ENCODE measurements at places on chromosomes 12 and 14.

GRCh38 chr12:15899282-15899870, 11.8 kb upstream of the DERA start:
- no peak for DNase-seq

DNA sequence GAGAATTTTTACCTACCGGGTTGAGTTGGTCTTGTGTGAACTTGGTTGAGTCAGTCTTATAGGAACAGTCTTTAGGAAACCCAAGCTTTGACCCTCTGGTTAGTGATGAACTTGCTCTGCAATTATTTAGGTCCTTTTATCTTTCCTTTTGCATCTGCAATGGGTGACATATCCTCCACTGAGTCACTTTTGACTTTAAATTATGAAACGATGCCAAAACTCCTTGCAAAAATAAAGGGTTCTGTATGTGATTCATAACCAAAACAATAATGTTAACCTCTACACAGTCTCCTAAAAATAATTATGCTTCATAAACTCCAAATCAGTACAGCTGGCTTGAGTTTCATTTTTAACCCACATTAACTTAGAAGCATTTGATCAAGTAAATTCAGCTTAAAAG, 979.4 kb downstream of the GALC start:
- DNase-seq, result no peak

- no peak for DNase-seq
These were observed 86.4 kb upstream of the RPH3A start for GRCh38 chr12:112705037-112705632.

DNA sequence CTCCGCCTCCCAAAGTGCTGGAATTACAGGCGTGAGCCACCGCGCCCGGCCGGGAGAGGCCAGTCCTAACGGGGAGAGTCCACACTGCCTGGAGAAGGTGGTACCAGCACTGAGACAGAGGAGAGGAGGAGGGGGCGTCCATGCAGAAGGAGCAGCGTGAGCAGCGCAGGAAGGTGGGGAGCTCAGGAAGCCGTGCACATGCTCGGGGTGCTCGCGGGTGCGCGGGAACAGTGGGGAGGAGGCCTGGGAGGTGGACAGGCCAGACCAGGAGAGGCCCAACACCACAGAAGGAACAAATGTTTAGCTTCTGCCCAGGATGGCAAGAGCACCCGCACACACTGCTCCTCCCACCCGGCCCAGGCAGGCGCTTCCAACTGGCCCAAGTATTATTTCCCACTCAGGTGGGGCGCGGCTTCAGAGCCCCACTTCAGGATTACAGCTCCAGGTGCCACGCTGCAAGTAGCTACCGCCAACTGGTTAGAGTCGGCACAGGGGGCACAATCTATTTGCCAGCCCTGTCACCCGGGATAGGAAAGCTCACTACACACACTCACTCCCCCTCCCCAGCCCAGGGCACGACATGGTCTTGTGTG, 80.8 kb upstream of the BCL11B start:
- DNase-seq, result peak; percentile 56

GRCh38 chr12:86917121-86917520, 660.9 kb upstream of the MGAT4C start:
- DNase-seq, result no peak

- no peak for DNase-seq
These were observed 652.9 kb upstream of the FLRT2 start for GRCh38 chr14:84877061-84877460.

GRCh38 chr12:89162589-89163261, 189.6 kb downstream of the DUSP6 start:
- peak; percentile 81 for DNase-seq

DNA sequence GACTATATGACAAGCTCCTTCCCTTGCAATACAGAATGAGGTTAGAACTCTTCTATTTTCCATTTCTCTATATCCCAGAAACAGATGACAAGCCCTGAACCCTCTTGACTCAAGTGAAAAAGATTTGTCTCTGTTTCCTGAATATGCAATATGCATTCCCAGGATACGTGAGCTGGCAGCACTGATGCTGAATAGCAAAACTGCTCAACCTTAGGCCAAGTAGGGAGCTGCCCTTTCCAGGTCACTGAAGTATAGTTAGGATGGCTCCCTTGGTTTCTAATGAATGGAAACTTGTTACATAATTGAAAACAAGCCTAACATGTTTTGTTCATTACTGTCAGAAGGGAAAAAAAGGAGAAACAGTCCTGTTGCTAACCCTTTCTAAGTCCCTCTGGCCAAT, 47.9 kb upstream of the PLEKHG7 start:
- DNase-seq, result no peak

- DNase-seq, result no peak
These were observed 72.7 kb downstream of the WDR20 start for GRCh38 chr14:102212356-102212755.

DNA sequence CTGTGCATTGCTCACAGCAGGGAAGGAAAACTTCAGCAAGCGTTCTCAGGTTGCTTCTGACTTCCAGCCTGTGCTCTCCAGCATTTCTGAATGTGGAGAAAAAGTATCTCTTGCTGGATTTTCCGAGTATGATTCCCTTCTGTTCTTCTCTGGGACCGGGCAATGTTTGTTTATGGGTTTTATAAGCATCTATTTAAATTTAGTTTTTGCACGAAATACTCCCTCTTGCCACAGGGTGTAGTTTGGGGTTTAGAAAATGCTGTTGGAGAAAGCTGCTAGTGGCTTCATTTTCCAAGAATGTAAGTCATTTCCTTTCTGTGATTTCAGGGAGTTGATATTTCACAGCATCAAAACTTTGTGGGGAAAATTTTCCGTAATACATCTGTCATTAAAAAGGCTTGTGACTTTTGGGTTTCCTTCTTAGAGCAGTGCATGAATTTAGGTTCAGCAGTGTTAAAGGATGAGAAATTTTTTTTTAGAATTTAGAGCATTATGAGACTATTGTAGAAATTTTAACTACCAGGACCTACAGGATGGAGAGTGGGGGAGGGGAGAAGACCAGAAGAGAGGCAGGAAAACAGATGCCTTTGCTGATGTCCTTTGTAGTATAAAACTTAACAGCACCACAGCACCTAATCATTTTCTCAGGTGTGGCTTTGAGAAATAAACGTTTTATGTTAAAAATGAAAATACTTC, 1.5 kb downstream of the FRMD6 start:
- DNase-seq, result no peak
